ENCODE measurements at places on chromosomes 7 and 10.
A peak's percentile ranks its signal among the peaks of the same experiment; 100 is the strongest.

DNA sequence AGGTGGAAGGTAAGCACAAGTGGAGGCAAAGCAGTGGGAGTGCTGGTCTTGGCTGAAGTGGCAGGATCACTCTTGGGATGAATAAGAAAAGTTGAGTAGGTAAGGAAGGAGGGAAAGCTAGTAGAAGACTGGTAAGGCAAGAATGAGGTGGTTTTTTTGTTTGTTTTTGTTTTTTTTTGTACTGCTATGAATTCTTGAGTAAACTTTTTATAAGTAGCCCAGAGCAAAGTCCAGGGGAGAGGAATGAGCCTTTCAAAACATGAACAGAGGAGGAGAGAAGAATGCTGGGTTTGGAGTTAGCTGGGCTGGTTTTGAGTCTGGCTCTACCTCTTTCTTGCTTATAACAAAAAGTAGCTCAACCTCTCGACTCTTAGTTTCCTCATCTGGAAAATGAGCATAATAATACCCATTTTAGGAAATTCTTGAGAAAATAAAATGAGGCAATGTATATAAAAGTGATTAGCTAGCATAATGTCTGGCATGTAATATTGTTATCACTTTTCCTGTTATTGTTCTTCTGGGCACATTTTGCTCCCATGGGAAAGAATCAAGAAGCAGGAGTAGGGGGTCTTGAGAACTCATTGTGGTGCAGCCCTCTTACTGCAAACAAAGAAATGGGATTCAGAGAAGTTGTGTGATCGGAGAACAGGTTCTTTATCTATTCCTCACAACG lies 24.1 kb upstream of the LRRC17 start:
- no peak for DNase-seq

- no peak for DNase-seq
These were observed 64.4 kb downstream of the ITGB8 start for GRCh38 chr7:20395104-20395503.

- no peak for DNase-seq
These were observed 805 bp downstream of the RASGEF1A start for GRCh38 chr10:43265799-43266721.

- DNase-seq, result no peak
These were observed 10.8 kb upstream of the PVRIG start for GRCh38 chr7:100208911-100209408.

GRCh38 chr7:24427048-24427447 lies 143.1 kb downstream of the NPY start:
- no peak for DNase-seq

- no peak for DNase-seq
These were observed 135.7 kb upstream of the MGMT start for GRCh38 chr10:129331207-129331838.

DNA sequence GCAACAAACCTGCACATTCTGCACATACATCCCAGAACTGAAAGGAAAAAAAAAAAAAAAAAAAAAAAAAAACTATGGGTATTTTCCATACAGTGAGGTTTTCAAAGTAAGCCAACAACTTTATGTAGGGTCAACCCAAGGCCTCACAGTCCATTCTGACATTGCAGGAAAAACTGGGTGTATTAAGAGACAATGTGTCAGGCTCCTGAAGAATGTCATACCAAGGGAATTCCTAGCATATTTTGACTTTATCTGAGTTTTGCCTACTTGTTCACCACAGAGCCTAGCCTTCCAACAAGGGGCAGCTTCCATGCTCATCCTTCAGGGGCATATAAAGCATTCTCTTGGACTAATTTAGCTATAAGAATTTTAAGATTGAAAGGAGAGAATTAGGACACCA lies 368.9 kb downstream of the PLXDC2 start:
- DNase-seq, result no peak

DNA sequence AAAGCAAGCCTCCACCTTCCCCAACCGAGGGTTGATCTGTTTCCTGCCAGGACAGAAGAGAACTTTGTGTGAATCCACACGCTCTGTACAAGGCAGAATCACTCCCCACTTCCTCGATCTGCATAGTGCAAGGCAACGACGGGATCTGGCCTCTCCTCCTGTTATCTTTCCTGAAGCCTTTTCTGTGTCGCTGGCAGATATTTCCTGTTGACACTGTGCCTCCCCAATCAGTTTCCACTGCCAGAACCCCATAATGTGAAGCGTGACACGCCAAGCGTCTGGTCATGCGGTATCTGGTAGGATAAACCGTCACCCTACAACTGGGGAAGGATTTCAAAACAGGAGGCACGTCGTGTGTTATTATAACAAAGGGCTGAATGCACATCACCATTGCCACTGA lies 57.2 kb downstream of the FAM171A1 start:
- DNase-seq, result no peak

- no peak for DNase-seq
These were observed 957 bp upstream of the ELMO1 start for GRCh38 chr7:37449621-37450020.

DNA sequence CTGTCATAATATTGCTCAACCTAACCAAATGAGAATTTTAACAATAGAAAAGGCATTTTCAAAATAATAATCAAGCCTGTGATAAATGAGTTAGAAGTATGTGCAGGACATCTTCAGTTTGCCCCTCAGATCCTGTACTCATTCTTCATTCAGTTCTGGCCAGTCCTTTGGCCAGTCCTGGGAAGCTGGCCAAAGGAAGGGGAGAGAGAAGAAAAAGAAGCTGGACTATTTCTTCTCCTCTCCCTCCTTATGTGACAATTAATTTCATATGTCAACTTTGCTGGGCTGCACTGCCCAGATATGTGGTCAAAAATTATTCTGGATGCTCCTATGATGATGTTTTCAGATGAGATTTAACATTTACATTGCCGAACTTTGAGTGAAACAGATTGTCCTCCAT lies 31.6 kb upstream of the ITGB8 start:
- DNase-seq, result no peak

GRCh38 chr7:106600569-106601373 lies 60.2 kb downstream of the CCDC71L start:
- DNase-seq, result no peak

DNA sequence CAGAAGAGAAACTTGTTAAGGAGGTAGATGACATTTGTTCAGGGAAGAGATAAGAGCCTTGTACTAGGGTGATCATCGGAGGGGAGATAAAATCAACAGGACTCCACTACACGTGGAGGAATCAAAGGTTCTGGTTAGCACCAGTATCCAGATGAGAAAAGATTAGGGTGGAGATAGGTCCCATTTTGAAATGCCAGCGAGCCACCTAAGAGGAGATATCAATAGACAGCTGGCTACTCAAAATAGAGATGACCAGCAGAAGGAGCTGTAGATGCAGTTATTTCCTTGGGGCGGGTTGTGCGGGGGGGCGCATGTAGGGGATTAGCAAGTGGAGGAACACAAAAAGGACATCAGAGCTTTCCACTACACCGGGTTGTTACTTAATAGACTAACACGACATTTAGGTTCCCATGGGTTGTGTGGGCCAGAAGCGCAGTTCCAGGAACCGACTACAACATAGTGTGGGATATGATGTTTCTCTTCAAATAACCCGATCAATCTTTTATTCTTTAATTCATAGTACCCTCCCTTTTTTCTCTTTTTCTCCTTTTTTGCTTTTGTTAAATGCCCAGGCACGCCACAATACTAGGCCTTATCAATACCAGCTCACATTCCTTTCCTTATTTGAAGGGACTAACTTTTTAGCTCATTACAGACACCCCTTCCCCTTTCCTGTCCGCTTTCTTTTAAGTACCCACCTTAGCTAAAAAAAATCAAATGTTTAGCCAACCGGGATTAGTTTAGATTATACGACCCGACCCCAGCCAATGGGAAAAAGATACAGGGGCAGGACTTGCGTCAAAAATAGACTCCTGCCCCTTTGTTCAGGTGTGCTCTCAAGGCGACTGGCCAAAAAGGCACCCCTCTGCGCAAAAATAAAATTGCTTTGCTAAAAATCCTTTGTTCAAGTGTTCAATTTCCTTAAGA lies 2.0 kb upstream of the KIF11 start:
- no peak for DNase-seq

GRCh38 chr7:87517136-87517815 lies 41.8 kb upstream of the ABCB4 start:
- DNase-seq, result no peak

DNA sequence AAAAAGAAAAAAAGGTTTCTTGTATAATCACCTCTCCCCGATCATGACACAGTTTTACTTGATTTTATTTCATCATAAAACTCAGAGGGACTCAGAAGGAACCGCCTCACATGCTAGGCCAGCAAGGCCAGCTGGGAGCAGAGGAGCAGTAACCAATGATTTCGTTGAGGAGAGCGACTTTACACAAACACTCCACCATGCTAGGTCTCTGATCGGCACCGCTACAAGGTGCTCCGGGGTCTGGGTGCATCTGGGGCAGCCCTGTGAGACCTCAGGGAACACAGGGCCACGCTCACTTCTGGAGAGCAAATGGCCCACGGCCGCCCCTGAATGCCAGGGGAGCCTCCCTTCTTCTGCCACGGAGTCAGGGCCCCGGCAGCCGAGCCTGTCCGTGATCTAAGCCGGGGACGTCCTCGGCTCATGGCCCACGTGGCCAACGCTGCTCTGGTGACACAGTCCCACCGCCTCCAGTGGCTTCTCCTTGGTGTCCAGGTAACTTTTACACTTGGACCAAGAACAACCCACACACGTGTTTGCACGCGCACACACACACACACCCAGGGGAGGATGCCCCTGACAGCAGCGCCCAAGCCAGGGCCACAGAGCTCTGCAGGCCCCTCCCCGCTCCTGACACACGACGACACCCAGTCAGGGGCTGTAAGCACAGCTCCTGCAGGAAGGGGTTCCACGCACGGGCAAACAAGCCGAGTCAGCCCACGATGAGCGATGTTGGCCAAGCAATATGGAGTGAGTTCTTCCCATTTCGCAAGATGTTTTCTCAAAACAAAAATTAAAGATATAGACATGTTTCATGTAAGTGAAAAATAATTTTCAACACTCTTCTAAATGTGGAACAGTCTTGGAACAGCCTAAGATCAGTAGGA lies 332.3 kb downstream of the DNAJB6 start:
- no peak for DNase-seq

- no peak for DNase-seq
These were observed 182.8 kb downstream of the DIP2C start for GRCh38 chr10:506451-507354.

DNA sequence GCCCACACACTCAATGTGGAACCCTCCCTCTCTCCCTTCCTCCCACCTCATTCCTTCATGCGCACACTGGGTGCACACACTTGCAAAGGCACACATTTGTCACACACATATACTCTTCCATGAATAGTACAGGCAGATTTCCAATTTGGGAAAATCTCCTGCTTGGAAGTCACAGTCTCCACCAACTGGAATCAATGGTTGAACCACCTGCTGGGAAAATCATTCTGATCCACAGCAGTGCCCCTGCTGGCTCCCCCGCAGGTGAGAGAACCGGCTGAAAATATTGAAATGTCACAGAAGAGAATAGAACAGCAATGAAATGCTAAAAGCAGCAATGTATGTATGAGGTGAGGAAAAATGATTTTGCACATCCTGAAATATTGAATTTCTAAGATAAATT lies 232.7 kb downstream of the ADAM12 start:
- DNase-seq, result no peak

- no peak for DNase-seq
These were observed 56.9 kb downstream of the DNMBP start for GRCh38 chr10:99952799-99953198.

- DNase-seq, result no peak
These were observed 11.2 kb upstream of the CCSER2 start for GRCh38 chr10:84317174-84317573.

DNA sequence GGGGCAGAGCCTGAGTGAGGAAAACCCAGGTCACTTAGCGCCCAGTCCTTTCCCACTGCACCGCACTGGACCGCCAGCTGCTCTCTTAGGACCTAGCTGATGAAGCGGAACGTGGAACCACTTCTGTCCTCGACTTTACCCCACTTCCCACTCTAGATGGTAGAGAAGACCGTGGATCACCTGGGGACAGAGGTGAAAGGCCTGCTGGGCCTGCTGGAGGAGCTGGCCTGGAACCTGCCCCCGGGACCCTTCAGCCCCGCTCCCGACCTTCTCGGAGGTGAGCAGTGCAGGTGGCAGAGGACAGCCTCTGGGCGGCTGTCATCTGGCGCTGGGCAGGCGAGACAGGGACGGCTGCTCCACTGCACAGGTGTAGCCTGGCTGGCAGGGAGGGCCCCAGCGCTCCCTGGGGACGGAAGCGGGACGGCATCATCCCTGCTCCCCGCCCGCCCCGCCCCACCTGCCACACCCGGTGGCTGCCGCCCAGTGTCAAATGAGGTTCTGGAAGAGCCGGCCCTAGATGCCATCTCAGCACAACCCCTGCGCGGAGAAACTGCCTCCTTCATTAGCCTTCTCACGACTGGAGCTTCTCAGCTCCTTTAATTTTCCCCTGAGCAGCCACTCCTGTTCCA lies 11.7 kb downstream of the PLAC9 start:
- DNase-seq, result no peak

DNA sequence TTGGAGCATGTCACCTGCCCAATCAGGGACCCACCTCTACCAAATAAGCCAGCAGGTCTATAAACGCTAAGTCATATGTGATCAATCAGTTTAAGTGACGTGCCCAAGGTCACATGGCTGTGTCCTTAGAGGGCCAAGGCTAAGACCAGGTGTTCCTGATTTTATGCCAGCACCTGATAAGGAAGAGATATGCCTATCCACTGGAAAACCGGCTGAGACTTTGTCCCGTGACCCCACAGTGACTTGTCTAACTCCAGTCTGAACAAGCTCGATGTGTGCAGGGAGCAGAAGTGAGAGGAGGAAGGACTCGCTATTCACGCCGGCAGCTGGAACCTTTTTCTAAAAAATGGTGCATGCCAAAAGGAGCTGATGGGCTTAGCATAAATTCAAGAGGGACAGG lies 57.0 kb downstream of the PRKAG2 start:
- no peak for DNase-seq

GRCh38 chr10:91049988-91050360 lies 129.1 kb upstream of the ANKRD1 start:
- no peak for DNase-seq

DNA sequence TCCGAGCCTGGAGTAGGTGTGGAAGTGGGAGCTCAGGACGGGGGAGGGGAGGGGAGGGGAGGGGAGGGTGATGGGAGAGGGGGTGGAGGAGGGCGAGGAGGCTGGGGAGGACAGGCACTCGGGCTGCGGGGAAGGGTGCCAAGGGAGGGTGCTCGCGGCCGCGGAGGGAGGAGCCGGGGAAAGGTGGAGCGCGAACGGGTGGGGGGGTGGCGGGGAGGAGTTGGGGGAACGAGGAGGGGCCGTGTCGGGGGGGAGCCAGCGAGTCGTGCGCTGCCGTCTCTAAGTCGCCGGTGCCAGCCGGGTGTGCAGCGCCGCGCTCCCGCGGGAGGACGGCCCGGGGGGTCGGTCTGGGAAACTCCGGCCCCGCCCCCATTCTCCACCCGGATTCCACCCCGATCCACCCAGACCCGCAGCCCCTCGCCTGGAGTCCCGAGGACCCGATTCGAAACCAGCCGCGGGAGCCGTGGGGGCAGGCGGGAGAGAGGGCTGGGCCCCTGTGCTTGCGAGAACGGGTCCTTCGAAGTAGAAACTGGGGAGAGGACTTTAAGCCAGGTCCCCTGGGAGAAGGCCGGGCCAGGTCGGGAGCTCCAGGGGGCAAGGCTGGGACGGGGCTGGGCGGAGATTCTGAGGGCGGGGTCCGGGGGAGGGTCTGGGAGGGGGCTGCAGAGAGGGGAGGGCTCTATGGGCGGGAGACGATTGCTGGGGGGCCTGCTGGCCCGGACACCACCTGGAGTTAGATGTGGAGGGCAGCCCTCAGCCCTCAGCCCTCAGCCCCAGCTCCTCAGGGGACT lies at the start of gene ZNF467:
Gene ZNF467, minus strand, starts transcription at position 143 of the 791 bp plus-strand sequence. CDS start 2,556 bp downstream, outside the sequence.
- DNase-seq, result peak; percentile 32

Measured in activated naive CD4-positive, alpha-beta T cell (primary cell).